ENCODE measurements at places on chromosomes 7 and 10.
A peak's percentile ranks its signal among the peaks of the same experiment; 100 is the strongest.

DNA sequence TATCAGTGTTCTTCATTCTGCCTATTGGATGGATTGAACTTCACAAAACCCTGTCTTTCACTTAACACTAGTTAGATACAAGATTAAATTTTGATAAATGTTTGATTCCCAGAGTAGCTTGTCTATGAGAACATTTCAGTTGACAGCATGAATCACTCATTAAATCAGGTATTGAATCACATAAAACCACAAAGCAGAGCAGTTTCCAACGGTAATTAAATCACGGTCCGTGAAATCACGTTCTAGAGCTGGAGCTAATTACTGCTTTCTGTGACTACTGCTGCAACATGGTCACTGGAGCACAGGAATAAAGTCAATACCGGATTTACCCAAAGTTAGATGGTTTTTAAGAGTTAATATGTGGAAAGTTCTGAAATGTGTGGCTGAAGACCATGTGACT lies 257.8 kb upstream of the PCDH15 start:
- DNase-seq = no peak

DNA sequence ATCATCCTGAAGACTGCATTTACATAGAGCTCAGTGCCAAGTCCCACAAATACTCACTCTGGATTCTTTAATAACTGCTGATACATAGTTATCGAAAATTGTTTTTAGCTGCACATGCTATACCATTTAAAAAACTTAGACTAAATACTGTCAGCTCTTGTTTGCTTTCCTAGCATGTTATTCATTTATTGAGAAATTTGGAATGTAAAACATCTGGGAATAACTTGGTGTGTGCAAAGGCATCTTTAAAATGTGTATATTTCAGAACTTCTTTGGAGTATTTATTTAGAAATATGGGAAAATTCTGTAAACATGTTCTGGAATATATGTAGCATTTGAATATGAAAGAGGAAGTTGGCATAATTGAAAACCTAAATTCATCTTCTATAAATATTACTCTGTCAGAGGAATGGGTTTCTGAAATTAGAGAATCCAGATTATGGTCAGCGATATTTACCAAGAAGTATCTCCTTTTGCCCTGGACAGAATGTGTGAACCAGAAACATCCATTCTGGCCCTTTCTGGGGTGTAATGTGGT lies 119.7 kb downstream of the ARID5B start:
- DNase-seq = no peak

- DNase-seq = peak; percentile 2
These were observed 24.3 kb upstream of the ZRANB1 start for GRCh38 chr10:124917428-124918190.

- no peak for DNase-seq
These were observed 27.9 kb upstream of the NKX6-2 start for GRCh38 chr10:132813560-132814468.

GRCh38 chr10:101993221-101993620 lies 62.8 kb downstream of the ARMH3 start:
- no peak for DNase-seq

- DNase-seq = peak; percentile 32
These were observed at the start of gene CNNM1 for GRCh38 chr10:99329304-99329553. Gene CNNM1 (plus strand): TSS chr10:99329356. CDS start chr10:99329388, 32 bp downstream.

DNA sequence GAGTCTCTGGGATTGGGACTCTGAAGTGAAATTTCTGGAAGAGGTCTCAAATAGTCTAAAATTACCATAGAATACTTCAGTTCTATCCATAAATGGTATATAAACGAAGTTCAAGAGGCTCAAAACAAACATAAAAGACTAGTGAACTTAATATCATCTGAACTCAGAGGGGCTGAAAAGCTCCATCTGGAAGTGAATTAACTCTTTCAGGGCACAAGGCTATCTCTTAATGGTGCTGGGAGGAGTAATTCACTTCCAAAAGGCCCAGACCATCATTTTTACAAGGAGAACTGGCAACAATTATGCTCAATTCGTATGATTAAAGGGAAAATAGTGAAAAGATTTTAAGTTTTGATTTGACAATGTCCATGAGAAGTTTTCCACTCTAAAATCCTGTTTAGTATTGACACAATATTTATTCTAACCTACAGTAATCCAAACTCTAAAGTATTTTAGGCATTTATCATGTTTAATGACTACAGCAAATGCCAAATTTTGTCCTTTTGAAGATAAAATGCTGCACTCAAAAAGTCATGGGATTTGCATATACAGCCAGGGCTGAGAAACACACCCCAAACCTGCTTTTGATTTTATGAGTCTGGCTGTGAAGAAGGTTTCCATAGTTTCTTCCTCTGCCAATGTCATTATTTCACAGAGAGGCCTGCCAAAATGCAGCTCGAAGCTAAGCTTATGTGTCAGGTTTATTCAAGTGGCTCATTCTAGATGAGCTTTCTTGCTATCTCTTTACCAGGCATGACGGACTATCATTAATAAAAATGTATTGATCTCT lies 143.9 kb downstream of the HIBADH start:
- no peak for DNase-seq
